ENCODE measurements at places on chromosomes 12 and 14.

- no peak for DNase-seq
Observed at GRCh38 chr12:119668324-119668841, 450 bp downstream of the PRKAB1 start.

- no peak for DNase-seq
Observed at GRCh38 chr12:55812088-55812487, 5.4 kb downstream of the SARNP start.

DNA sequence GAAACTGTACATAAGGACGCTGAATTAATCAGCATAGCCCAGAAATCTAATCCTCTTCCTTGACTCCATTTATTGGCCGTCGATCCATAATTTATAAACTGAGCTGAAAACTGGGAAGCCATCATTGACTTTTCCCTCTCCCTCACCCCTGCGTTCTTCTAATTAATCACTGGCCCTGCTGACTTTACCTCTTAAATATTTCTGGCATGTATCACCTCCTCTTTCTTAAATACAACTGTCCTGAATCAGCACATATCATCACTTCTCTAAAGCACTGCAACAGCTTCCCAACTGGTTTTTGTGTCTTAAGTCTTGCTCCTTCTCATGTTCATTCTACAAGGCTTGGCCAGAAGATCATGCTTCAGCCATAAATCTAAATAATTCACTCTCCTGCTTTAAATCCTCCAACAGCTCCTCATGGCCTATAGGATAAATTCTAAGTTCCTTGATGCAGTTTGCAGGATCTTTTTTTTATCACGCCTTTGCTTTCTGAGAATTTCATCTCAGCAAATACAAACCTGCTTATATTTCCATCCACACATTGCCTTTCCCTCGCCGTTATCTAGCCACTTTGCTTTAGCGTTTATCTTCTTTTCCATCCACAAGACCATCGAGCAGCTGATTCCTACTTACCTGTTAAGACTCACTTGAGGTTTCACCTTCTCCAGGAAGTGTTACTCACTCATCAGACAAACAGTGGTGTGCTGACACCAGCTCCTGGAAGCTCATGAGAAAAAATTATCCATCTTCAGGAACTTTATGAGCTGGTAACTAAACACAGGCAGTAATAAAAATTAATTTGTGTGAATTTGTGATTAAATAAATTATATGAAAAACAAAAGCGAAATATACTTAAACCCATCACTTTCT lies 295.6 kb upstream of the FLRT2 start:
- no peak for DNase-seq

DNA sequence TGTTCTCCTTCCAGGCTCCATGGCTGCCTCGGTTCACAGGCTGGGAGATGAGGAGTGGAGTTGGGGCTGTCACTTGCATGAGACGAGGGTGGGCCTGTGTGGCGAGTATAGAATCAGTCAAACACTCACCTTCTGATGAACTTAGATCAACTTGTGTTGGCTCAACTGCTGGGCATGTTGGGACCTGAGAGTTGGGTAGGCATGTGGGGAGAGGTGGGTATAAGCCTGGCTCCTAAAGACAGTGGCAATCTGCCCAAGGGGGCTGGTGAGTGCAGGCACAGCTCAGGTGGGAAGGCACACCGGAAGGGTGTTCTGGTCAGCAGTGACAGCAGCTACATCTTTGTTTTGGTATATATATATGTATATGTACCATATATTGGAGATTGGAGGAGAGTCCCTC lies 30.1 kb upstream of the TDRD9 start:
- no peak for DNase-seq

- DNase-seq, result no peak
Observed at GRCh38 chr14:92619671-92620456, 106.3 kb downstream of the RIN3 start.

DNA sequence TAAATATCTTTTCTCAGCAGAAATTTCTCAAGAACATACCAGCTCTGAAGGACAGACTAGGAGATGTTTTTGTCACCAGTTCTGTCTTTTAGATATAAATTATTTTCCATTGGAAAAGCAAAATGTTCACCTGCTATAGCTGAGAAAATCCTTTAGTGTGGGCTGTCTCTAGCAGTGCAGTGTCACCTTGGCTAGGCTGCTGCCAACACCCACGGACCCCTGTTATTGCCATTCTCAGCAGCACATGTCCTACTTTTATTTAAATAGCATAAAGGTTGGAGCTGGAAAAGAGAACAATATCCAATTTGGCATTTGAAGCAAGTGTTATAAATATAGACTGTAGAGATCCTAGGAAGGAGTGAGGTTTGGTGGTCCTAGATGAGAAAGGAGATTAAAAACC lies 156.4 kb downstream of the TPH2 start:
- no peak for DNase-seq

- no peak for DNase-seq
Observed at GRCh38 chr14:34003691-34004090, 52.8 kb upstream of the EGLN3 start.

DNA sequence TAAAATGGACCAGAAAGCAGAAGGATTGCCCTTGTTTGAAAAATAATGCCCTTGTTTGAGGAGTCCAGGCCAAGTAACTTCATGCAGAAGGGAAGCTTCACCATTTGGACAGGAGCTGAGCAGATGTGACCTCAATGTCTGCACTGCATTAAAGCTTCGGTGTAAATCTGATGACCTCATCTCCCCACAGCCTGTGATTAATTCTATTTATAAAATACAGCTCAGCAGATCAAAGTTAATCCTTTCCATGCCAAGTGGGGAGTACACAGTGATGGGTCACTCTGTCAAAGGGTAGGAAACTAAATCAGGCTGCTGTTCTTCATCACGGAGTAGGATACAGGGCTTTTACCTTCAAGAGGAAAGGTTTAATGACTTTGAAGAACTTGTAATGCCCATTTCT lies 533.7 kb downstream of the RPS29 start:
- DNase-seq, result no peak

DNA sequence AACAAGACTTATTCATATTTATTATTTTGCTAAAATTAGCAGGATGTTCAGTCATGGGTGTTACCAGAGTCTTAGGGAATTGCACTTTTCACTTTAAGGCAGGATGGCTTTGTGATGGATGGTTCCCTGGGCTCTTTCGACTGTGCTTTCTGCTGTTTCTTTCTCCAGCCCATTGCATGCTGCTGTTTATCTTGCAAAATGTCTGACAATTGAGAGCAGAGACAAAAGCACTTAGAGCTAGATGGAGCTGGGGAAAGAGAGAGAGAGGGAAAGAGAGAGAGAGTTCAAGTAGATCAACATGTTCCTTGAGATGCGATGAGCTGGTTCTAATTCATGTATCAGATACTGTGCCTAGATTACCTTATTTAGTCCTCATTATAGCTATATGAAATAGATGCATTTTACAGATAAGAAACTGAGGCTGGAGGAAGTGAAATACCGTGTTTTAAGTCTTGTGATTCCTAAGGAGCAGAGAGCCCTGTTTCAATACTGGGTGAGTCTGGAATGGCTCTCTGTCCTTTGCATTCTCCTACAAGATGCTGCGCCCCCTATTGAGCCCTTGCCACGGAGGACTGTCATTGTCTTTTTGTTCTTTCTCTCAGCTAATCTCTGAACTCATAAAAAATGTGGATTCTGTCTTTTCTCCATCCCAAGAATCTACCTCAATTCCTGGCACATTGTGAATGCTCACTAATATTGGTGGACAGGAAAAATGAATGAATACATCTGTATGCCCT lies 227.9 kb downstream of the ALG10B start:
- no peak for DNase-seq

GRCh38 chr12:117356048-117356447 lies 5.4 kb downstream of the NOS1 start:
- no peak for DNase-seq

GRCh38 chr14:91027561-91027960 lies 32.9 kb downstream of the RPS6KA5 start:
- DNase-seq, result no peak

DNA sequence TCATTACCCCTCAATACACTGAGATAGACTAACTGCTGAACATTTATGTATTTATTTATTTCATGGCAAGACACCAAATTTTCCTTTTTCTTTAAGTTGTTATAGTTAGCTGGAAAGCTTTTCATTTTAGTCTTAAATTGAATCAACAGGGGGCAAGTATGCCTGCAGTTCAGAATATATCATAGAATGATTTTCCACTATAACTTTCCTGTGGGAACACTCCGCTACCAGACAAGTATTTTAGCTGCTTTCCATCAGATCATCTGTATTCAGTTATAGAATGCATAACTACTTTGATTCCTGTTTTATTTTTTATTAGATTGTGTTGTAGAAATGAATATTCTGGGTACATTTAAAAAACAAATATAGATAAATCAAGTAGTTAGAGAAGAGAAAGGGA lies 102.0 kb downstream of the SLC6A15 start:
- no peak for DNase-seq

- no peak for DNase-seq
Observed at GRCh38 chr12:92218394-92219077, 72.9 kb upstream of the BTG1 start.

- no peak for DNase-seq
Observed at GRCh38 chr12:105798256-105798845, 340.4 kb downstream of the NUAK1 start.

DNA sequence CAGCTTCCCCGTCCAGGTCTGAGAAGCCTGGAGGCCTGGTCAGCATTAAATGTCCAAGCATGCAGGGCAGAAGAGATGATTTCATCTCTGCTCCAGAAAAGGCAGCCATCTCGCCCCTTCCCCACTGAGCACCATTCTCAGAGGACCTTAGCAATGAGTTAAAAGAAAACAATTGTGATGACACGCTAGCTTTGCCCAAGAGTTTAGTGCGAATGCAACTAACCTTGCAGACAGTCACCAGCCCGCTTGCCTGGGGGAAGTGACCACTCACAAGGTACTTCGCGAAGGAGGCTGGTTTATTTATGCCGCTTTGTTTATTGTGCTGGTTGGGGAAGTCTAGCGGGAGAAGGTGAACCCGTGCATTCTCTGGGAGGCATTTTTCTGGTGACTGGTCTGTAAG lies 170.7 kb downstream of the RBM19 start:
- DNase-seq, result no peak

GRCh38 chr12:15192720-15193119 lies 28.5 kb downstream of the RERG start:
- DNase-seq, result no peak

DNA sequence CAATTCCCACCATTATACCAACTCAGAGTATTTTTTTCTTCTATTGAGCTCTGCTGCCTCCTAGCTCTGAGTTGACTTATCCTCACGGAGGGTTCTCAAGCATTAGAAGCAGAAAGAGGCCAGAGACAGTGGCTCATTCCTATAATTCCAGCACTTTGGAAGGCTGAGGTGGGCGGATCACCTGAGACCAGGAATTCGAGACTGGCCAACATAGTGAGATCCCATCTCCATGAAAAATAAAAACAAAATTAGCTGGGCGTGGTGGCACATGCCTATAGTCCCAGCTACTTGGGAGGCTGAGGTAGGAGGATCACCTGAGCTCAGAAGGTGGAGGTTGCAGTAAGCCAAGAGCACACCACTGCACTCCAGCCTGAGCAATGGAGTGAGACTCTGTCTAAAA lies 21.0 kb downstream of the HPD start:
- DNase-seq, result no peak

DNA sequence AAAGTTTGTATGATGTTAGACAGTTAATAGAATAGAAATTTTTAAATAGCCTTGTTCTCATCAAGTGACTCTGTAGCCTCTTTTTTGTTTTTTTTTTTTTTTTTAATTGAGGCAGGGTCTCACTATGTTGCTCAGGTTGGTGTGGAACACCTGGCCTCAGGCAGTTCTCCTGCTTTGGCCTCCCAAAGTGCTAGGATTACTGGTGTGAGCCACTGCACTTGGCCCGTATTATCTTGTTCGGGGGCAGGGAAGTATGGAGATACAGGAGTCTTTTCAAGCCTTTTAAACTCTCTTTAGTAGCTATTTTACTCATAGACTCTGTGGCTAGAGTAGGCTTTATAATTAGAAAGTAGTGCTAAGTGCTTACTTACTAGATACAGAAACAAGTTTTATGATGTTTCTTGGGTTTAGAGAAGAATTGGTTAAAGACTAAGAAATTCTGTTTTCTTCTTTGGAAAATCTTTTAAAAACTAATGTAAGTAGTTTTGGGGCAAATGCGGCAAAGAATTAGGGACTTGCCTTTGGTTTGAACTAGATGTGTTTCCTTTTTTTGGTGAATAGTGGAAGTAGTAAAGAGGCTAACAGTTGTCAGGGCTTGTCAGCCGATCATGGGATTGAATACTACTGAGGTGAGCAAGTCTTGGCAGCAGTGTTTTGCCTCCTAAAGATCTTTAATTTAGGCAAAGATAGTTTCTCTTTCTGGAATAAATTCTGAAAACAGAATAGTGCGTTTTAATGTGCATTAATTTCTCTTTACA lies 31.3 kb downstream of the FBXO34 start:
- no peak for DNase-seq

- DNase-seq, result no peak
Observed at GRCh38 chr12:89309440-89309802, 42.9 kb downstream of the DUSP6 start.

DNA sequence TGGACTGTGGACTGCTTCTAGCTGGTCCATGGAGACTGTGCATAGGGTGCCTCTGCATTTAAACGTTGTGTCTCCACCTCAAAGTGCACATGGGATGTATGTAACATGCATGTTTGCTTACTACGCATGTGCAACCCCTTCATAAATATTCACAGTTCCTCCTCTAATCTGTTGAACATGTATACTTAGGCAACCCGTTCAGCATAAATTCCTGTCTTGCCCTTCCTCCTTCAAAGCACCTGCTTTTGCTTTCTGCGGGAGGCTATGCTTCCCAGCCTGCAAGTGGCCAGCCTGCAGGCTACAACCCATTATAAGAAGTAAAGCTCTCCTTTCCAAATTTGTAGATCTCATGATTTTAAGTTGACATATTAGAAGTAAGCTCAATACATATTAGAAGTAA lies 33.0 kb upstream of the OVCH1 start:
- DNase-seq, result no peak

- DNase-seq, result no peak
Observed at GRCh38 chr14:95958105-95958504, 81.1 kb upstream of the C14orf132 start.

DNA sequence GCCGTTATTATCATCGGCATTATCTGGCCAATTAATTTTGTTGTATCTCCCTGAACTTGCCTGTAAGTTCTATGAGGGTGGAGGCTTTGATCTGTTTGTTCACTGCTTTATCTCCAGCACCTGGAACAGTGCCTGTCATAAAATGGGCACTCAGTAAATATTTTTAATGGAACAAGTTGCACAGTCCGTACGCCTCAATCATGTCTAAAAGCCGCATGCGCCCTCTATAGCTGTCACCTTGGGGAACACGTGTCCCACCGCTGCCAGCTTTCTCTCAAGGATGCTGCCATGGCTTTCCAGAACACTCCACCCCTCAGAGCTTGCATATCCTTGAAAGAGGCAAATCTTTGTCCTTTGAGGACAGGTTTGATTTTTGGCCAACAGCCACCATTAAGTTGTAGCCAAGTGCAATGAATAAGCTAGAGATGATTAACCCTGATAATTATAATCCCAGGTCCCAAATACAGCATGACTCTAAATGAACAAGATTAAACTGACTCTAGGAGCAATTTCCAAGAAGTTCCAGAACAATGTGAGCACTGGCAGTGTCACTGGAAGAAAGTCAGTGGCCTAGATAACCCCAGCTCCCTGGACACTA lies 55.1 kb downstream of the ERH start:
- no peak for DNase-seq
